ENCODE measurements at places on chromosomes 11 and 22.

GRCh38 chr11:60124802-60125432 is 36.5 kb downstream of the MS4A2 start:
- no peak for DNase-seq

- DNase-seq = no peak
Measured at GRCh38 chr11:3824714-3825472, 15.9 kb downstream of the RHOG start.

- DNase-seq = no peak
Measured at GRCh38 chr11:65692367-65692766, 19.7 kb upstream of the KAT5 start.

- peak; percentile 13 for DNase-seq
Measured at GRCh38 chr11:61120099-61120705, 17.9 kb downstream of the CD5 start.

- no peak for DNase-seq
Measured at GRCh38 chr11:123798513-123799252, 7.5 kb downstream of the OR6M1 start.

DNA sequence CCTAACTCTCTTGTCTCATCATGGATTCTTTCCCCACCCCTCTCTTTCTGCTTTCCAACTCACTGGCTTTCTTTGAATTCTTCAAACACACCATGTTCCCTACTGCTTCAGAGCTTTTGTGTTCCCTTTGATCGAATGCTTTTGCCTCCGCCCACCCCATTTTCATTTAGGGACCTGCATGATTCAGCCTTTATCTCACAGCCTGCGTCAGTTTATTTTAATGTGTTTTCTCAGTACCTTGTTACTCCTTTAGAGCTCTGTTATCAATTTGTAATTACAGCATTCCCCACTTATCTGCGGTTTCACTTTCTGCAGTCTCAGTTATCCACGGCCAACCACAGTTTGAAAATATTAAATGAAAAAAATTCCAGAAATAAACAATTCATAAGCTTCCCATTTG is 451.3 kb downstream of the METTL15 start:
- DNase-seq = no peak

GRCh38 chr11:130465263-130465662 is 16.8 kb downstream of the ADAMTS15 start:
- no peak for DNase-seq

GRCh38 chr11:65353900-65354264 is 669 bp upstream of the TIGD3 start:
- DNase-seq = no peak

- DNase-seq = no peak
Measured at GRCh38 chr11:20373568-20374209, 10.2 kb downstream of the HTATIP2 start.

DNA sequence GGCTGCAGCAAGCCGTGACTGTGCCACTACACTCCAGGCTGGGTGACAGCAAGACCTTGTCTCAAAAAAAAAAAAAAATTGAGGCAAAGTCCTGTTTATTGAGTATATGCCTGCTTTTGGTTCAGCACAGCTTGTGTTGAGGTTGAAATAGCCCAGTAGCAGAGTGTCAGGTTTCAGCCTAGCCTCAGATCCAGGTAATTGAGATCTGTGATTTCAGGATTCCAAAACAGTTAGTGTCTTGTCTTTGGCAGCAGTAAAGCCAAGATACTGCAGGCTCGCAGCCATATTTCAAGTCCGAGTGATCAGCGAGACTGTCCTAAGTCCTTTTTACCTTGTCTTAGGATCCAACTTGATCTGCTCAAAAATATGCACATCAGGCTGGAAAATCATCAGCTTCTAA is 27.0 kb downstream of the CUL5 start:
- no peak for DNase-seq

DNA sequence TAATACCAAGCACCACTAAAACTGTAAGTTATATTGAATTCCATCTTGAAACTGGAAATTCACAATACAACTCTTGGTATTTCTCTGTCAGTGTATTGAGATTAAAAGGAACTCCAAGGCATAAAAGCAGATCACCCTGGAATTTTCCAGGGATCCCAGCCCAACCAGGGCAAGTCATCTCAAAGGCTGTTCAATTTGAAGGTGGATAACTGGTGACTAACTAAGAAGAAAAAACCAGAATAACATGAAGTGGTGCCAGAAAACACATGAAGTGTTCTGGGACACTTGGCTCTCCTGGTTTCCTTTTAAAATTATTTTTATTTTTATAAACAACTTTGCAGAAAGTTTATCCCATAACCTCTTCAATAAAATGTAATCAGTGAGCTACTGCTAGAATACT is 7.8 kb upstream of the BMAL1 start:
- no peak for DNase-seq

GRCh38 chr11:67504005-67504949 is 886 bp downstream of the PITPNM1 start:
- peak; percentile 31 for DNase-seq

GRCh38 chr11:37124384-37124783 is 526.3 kb upstream of the RAG2 start:
- DNase-seq = no peak

DNA sequence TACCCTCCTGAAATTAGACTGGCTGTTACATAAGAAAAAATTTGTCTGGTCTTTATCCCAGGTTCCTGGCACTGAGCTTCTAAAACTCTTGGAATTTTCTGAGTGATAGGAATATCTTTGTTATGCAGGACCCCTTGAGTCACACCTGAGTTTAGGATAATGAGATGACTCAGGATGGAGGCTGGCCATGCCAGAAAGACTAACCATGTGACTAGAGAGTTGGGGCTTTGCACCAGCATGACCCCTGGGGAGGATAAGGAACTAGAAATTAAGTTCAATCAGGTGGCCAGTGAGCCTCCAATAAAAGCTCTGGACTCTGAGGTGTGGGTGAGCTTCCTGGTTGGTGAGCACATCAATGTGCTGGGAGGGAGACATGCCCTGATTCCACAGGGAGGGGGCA is 88.1 kb downstream of the XRRA1 start:
- DNase-seq = no peak

DNA sequence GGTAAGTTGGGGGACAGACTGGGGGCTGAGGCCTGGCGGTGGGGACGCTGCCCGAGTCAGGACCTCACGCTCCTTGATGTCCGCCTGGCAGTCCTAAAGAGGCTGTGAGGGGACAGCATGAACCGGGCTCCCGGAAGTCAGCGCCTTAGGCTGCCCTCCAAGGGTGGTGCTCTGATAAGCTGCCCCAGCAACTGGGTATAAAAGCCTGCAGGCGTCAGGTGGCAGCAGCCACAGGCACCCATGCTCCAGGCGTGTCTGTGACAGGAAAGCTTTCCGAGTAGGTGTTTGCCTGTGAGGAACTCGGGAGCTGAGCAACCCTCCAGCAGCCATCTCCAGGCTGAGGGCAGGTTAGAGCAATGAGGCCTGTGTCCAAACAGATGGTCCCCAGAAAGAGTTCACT is 53.0 kb downstream of the ST3GAL4 start:
- no peak for DNase-seq

All from umbilical cord (tissue), 2 donors.